ENCODE measurements at places on chromosomes 3 and 15. TPM values are rescaled to one million over a fixed set of nuclear protein-coding genes. Genes with fewer than 3 reads are reported as not detected.

GRCh38 chr3:13161021-13161759 lies 88.0 kb upstream of the IQSEC1 start:
- no peak for DNase-seq

DNA sequence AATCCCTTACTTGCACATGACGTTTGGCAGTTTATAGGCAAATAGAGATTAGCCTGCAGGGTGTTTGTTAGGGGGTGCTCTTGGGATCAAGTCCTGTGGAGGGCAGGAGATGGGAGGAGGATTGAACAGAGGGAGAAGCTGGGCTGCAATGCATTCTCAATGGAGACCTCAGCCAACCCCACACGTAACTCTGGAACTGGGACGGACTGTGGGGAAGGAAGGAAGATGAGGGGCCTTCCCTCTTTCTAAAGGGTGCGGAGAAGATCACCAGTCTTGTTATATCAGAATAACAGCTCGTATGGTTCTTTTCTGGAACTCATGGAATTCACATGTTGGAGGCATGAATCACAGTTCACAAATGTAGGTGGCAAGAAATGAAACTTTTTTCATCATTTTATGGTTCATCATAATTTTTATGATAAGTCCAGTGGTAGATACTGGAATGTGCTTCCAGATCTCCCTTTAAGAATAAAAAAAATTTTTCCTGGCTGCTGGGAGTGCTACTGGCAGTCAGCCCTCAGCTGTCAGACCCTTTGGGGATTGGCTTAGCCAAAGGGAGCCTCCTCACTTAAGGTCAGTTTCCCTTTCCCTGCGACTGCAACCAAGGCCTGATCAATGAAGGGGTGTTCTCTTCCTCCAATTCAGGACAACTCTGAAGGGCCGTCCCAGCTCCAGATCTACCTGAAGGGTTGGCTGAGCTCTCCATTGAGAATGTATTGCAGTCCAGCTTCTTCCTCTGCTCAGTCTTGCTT lies 20.5 kb upstream of the LYZL4 start:
- DNase-seq = no peak

GRCh38 chr3:176734146-176734545 lies 463.1 kb downstream of the TBL1XR1 start:
- DNase-seq = no peak

GRCh38 chr3:81308306-81308705 lies 453.1 kb downstream of the GBE1 start:
- DNase-seq = no peak

GRCh38 chr15:60518511-60518910 lies 39.6 kb upstream of the ICE2 start:
- DNase-seq = no peak

DNA sequence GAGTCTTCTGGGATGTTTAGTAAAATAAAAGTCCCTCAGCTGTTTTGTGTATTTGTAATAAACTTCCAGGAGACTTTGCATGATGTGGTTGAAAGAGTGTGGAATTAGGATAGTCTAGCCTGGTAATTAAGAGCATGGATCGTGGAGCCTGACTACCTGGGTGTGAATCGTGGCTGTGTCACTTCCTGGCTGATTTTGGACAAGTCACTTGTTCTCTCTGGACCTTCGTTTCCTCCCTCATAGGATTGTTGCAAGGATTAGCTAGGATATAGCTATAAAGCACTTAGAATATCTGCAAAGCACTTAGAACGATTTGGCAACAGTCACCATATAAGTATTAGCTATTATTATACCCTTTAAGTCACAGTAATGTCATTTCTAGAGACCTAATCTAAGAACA lies 40.2 kb downstream of the SLMAP start:
- no peak for DNase-seq

DIPK2A gene
- total RNA-seq = 15.5 TPM

DAZL gene
- not detected for total RNA-seq

PRRT3 gene
- 9.7 TPM for total RNA-seq

LMAN1L gene
- total RNA-seq = 0.25 TPM

GPR27 gene
- 1.6 TPM for total RNA-seq
